Femur (tissue), 1 donor: ENCODE measurements at places on chromosomes 5 and 9.

DNA sequence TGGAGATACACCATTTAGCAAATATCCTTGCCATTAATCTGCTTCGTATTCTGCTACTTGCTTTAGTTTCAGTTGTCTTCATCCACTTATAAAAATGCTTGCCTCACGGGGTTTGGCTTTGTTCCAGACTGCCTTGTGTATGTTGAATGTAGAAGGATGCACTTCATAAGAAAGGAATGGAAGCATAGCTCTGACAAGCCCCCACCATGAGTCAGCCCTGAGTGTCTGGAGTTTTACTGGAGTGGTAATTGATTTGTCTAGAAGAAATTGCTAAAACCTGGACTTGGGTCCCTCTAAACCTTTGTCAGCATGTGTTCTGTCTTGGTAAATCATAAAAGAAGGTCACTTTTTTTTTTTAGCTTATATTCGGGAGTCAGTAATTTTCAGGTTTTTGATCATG is 4.6 kb downstream of the TEX48 start:
- peak; percentile 53 for DNase-seq

GRCh38 chr5:153308282-153308681 is 182.2 kb upstream of the GRIA1 start:
- no peak for DNase-seq

- no peak for DNase-seq
Observed at GRCh38 chr5:8079056-8079455, 210.1 kb downstream of the MTRR start.

DNA sequence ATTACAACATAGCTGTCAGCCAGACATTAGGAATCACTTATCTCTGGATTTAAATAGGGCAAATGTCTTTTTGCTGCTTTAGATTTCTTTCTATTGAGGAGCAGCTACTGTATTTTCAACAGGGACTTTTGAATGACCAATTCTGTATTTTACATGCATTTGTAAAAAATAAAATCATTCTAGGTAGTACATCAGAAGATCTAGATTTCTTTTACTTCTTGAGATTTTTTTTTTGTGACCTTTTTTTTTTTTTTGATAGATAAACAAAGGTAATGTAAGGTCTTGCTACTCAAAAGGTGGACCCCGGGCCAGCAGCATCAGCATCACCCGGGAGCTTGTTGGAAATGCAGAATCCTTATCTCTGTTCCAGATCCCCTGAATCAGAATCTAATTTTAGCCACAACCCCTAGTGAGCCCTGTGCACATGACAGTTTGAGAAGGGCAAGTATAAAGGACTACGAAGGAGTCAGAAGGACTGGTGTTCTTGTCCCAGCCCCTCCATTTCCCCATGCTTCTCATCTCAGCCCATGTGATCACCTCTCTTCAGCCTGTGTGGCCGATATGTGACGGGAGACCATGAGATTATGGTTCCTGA is 37.7 kb upstream of the CKMT2 start:
- no peak for DNase-seq

DNA sequence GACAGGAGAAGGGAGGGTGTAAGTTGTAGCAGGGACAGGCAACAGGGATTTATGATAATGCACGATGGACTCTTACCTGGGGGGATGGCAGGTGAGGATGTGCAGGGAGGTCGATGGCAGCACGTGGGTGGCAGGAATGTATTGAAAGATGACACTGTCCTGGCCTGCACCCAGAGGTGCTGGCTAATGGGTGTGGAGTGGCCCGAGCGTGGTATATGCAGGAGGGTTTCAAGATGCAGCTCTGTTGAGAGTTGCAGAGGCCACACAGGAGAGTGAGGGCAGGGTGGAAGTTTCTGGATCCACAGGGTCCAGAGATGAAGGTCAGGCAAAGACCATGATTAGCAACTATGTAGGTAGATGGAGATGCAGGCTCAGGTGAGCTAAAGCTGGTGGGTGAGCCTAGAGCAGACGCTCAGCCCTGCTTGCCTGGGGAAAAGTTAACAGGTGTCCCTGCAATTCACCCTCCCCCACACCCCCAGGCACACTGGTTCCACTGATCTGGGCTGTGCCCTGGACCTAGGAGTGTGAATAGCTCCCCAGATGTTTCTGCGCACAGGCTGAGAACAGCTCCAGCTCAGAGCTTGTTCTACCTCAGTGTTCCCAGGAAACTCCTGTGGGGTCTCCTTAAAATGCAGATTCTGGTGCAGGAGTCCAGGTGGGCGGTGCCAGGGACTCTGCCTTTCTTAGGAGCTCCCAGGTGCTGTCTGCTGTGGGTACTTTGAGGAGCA is 21.5 kb upstream of the S1PR3 start:
- DNase-seq: no peak

GRCh38 chr5:164475339-164475977 is 970.0 kb downstream of the MAT2B start:
- DNase-seq: no peak

DNA sequence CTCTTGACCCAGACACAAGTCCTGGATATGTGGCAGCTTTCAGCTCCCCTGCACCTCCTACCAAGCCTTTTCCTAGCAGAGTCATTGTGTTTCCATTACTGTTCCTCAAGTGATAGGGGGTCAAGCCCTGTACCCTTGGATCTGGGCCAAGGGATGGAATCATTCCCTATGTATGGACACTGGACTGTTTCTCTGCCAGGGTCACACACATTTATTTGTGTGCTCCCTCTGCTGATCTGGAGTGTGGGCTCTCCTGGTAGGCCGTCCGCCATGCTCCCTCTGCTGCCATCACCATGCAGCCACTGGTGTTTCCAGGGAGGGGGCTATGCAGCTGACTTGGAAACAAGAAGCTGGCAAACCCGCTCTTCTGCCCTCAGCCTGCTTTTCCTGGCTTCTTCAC is 9.5 kb downstream of the GM2A start:
- DNase-seq: no peak

- DNase-seq: no peak
Observed at GRCh38 chr5:125452991-125453390, 706.6 kb upstream of the ZNF608 start.

DNA sequence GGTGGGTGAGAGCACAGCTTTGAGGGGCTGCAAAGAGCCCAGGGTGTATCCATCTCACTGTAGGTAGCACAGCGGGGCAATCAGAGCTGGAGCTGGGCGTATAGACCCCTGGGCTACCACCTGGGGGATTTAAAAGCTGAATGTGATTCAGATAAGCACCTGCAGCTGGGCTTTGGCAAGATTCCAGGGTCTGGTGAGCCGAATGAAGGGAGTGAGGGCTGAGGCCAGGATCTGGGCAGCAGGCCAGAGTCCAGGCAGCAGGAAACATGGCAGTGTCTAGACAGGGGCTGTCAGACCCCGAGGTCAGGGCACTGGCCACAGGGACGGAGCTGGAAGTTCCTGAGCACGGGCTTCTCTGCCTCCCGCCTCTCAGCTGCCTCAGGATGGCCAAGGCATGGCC is 8.7 kb downstream of the ASS1 start:
- peak; percentile 54 for DNase-seq

DNA sequence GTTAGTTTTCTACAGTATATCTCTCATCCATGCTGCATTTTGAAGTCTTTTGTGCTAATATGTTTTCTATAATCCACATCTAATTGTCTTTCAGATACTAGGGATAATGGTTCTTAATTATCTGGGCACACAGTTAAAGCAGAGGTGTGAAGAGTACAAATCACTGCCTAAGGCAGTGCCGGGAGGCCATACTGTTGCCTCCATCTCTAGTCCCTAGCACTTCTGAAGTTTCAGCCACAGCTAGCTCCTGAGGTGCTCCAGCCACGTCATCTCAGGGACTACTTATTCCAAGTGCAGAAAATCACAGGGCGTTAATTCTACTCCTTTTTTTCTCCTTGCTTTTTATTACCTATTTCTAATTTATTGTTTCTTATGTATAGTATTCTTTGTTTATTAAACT is 760.0 kb upstream of the FAM174A start:
- no peak for DNase-seq

DNA sequence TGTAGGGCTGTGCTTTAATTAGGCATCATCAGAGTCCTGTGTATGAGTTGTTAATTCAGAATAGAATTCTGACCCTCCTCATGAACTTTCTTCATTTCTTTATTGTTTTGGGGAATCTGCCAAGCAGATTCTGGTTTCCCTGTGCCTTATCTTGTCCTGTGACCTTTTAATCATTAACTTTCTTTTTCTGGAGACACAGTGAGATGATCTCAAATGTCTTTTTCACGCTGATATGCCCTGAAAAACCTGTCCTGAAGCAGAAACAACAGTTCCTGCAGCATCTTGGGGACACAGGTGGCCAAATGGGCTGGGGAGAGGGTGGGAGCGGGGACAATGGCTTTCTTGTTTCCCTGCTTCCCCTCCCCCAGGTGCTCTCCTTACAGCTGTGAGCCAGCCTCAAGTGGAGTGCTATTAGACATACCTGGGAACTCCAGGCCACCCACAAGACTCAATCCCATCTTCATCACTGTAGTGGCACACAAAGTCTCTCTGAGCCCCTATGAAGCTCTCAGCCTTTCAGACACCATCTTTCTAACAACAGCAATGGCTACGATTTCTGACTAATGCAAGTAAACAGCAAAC is 213.8 kb downstream of the ATP10B start:
- no peak for DNase-seq

- DNase-seq: no peak
Observed at GRCh38 chr5:134906811-134907210, 1.9 kb downstream of the PCBD2 start.

- DNase-seq: no peak
Observed at GRCh38 chr9:71748280-71748743, 20.0 kb downstream of the CEMIP2 start.

GRCh38 chr9:87216036-87216435 is 268.7 kb upstream of the GAS1 start:
- no peak for DNase-seq

- no peak for DNase-seq
Observed at GRCh38 chr9:18906656-18907395, 126.2 kb downstream of the SAXO1 start.

- DNase-seq: no peak
Observed at GRCh38 chr9:85876628-85877027, 64.3 kb upstream of the NAA35 start.

DNA sequence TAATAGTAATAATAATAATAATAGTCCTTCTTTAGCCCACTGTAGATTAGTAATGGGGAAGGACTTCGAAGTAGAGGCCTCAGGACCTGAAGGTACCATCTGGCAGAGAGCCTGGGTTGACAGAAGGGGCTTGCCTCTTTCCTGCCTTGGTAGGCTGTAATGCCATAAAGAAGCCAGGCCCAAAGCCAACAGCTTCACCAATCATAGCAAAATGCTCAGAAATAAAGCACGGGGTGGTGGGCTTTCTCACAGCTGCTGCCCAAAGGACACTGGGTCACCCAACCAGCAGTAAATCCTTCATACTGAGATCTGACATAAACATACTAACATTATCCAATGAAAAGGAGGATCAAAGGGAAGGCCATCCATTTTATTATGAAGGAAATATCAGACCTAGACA is 70.7 kb downstream of the SUSD1 start:
- DNase-seq: no peak

DNA sequence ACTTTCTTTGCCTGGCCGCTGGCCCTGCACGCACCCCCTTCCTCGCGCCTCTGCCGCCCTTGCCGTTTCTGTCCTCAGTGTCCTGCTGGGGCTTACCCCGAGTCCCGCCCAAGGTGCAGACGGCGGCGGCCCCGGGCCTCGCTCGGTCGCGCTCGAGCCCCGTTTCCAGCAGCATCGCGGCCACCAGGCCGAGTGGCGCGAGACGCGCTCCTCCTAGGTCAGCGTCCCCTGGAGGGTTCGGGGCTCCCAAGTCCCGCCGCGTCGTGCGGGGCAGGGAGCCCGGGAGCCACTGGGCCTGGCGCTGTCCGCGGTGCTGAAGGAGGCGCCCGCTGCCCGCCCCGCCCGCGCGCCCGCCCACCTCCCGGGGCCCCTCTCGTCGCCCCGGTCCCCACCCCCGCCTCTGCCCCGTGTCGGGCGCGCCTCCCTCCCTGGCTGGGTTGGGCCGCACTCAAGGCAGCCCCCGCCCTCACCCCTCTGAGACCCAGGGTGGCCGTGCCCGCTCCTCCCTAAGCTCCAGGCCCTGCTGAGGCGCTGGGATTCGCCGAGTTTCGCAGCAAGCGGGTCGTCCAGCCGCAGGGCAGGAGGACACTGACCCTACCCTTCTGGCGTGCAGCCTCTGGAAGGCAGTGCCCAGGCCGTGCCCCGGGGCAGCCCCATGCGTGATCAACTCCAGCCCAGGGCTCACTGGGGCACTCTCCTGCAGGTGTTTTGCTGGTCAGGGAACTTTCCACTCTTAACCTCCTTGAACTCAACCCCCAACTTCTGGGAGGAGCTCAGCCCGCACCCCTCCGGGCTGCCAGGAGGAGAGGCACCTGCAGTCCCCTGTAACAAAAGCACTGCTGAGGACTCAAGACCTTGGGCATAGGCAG is at the start of gene LHX3:
Gene LHX3 (minus strand): TSS at position 291 of the 869 bp plus-strand sequence. CDS start 116 bp downstream, at position 175.
- no peak for DNase-seq

- no peak for DNase-seq
Observed at GRCh38 chr5:73853091-73853490, 227.1 kb downstream of the ARHGEF28 start.

DNA sequence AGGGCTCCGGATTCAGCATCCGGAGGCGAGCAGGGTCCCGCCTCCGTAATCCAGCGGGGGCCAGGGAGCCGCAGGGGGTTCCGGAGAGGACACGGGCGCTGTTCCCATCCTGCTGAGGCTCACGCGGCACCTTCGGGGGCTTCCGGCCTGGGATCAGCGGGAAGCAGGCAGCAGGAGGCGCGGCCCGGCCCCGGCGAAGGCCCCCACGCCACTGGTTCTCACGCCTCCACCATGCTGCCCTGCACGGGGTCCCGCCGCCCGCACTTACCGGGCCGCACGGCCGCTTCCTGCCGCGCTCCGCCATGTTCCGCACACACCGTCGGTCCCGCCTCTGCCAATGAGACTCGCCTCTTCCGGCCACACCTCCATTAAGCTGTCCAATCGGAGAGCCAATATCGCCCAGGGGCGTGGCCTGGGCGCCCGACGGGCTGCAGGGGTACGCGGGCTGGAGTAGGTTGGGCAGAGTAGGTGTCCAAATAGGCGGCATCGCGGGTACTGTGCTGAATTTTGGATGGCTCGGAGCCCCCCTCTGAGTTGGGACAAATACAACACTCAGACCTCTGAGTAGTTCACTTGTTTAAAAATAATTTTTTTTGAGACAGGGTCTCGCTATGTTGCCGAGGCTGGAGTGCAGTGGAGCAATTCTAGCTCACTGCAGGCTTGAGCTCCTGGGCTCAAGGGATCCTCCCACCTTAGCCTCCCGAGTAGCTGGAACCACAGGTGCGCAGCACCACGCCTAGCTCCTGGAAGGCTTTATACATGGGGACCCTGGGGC is at the start of gene SPOUT1:
Gene SPOUT1 (minus strand): TSS at position 318 of the 775 bp plus-strand sequence. CDS start 14 bp downstream, at position 304.
- peak; percentile 97 for DNase-seq

- no peak for DNase-seq
Observed at GRCh38 chr5:176846335-176847140, 36.2 kb downstream of the UNC5A start.

GRCh38 chr5:34790069-34790468 is 48.9 kb upstream of the TTC23L start:
- no peak for DNase-seq

DNA sequence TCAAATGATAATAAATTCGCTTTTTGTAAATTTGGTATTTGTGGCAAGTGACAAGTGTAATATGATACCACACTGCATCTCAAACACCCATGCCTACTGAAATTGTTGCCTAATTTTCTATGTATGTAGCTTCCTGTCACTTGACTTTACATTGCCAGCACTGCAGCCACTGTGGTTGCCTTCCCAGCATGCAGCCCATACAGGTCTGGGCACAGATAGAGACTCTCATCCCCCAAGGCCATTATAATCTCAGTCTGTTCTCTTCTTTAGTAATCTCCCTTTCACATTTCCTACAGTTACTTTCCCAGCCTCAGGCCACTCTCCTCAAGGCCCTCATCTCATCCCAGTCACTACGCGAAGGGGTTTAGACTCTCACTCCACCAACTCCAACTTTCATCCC is 1200.6 kb downstream of the PTPRD start:
- no peak for DNase-seq
